Midbrain (tissue), 1 donor: ENCODE measurements at places on chromosomes 1 and 21.

- no peak for DNase-seq
Measured at GRCh38 chr1:12172042-12172851, 5.5 kb downstream of the TNFRSF1B start.

- DNase-seq: no peak
Measured at GRCh38 chr21:44499211-44499560, 40.8 kb downstream of the KRTAP10-1 start.

DNA sequence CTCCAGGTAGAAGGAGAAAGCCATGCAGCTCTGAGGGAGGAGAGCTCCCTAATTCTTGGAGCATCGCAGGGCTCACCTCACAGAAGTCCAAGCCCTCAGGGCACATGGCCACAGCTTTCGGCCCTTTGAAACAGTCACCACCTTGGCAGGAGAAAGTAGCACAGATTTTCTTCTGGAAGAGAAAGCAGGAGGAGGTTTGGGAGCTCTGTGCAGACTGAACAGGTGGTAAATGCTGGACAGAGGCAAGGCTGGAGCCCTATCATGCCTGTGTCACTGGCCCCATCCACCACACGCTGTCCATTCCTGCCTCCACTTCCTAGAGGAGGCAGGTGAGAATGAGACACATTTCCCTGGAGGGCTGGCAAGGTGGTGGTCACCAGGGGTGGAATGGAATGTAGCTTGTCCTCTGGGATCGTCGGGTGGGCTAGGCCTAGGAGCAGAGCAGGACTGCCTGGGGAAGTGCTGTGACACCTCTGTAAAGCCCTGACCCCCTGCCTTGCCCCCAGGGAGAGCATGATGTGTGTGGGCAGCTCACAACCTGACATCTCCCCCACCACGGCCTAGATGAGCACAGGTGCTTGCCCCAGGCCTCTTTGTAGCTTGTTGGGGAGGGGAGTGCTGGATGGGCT lies 2.8 kb upstream of the INPP5B start:
- no peak for DNase-seq

GRCh38 chr1:234322097-234322496 lies 51.2 kb upstream of the COA6 start:
- DNase-seq: no peak
